Activated naive CD8-positive, alpha-beta T cell treated with anti-CD3 and anti-CD28 coated beads, Interleukin-2, amount 50 U/mL, for 16 hours (primary cell): ENCODE measurements at places on chromosomes 1 and 21.

- DNase-seq: no peak
Measured at GRCh38 chr1:33081554-33082305, 777 bp downstream of the AZIN2 start.

DNA sequence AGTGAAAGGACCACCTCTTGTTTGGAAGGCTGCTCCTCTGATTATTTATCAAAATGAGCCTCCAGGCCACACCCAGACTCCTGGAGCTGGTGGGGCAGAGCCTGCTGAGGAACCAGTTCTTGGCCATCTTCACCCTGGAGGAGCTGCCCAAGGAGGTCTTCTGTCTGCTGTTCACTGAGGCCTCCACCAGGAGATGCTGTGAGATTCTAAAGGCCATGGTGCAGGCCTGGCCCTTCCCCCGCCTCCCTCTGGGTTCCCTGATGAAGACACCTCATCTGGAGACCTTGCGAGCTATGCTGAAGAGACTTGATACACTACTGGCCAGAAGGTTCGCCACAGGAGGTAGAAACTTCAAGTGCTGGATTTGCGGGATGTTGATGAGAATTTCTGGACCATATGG is 61.7 kb upstream of the GJA8 start:
- no peak for DNase-seq

DNA sequence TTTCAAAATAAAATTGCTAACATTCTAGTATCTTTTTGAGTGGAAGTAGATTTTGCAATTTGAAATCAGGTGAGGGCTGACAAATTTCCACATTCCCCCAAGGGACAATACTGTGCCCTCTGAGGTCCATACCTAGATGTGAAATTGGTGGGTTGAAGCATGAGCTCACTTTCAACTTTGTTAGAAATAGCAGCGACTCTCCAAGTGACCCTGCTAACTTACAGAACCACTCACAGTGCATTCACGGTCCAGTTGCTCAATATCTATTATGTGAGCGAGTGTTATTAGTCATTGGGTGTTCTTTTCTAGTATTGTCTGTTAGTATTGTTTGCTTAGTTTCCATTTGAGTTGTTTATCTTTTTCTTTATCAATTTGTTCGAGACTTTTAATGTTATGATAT is 53.6 kb upstream of the ASB17 start:
- no peak for DNase-seq

DNA sequence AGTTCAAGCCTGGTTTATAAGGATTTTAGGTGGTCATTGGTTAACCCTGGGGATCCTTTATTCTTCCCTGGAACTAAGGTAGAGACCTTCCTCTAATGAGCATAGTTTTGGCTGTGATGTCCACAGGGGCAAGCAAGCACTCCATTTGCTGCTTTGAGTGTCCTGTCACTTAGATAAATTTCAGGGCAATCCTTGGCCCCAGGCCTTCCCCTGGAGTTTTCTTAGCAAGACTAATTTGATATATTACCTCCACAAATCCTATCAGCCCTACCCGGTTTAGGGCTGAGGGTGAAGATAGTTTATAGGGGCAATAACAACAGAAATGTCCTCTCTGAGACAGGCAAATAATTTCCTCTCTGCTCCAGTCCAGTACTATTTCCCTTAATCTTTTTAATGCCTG is 166.6 kb downstream of the CYYR1 start:
- DNase-seq: no peak

DNA sequence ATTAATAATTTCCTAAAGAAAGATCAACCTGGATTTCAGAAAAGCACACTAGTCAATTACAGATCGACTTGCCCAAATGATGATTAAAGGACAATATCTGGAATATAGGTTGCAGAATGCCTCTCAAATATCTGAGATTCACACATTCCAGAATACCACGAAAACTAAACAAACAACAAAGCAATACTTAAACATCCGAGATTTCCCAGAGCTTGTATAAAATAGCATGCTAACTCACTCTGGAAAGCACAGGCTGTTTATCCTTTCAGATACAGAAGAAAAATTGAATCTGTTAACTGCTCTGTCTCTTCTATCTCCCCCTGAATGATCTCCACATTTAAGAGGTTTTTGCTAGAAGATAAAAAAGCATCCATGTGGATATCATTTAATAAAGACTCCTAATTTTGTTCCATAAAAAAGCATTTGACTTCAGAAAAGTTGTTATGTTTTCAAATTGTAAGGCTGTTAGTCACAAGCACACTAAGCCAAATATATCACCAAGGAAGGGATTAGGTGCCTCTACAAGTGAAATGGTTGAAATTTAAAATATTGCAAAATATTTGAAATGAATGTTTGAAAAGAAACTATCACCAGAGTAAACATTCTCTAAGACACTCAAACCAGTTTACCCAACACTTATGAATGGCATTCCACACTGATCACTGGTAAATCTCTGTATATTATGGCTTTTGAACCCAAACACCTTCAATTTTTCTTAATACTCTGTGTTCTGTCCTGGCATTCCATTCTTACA is 865.1 kb upstream of the ADAMTS5 start:
- DNase-seq: no peak

DNA sequence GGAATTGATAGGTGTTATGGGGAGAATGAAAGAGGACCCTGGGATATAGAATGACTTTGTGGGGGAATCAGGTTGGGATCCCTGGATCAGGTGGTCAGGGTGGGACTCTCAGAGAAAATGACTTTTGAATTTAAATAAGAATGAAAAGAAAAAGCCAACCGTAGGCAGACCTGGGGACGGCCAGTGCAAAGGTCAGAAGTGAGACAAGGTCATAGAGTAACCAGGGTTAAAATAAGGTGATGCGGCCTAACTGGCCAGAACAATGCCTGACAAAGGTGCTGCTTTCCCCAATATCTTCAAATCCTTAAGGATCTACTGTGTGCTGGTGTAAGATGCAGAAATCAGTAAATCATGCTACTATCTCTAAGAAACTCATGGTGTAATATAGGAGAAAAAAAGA is 238.4 kb upstream of the JUN start:
- no peak for DNase-seq
